ENCODE measurements at places on chromosomes 7 and 10.

GRCh38 chr7:101985903-101986734, 168.7 kb downstream of the CUX1 start:
- DNase-seq, result no peak

DNA sequence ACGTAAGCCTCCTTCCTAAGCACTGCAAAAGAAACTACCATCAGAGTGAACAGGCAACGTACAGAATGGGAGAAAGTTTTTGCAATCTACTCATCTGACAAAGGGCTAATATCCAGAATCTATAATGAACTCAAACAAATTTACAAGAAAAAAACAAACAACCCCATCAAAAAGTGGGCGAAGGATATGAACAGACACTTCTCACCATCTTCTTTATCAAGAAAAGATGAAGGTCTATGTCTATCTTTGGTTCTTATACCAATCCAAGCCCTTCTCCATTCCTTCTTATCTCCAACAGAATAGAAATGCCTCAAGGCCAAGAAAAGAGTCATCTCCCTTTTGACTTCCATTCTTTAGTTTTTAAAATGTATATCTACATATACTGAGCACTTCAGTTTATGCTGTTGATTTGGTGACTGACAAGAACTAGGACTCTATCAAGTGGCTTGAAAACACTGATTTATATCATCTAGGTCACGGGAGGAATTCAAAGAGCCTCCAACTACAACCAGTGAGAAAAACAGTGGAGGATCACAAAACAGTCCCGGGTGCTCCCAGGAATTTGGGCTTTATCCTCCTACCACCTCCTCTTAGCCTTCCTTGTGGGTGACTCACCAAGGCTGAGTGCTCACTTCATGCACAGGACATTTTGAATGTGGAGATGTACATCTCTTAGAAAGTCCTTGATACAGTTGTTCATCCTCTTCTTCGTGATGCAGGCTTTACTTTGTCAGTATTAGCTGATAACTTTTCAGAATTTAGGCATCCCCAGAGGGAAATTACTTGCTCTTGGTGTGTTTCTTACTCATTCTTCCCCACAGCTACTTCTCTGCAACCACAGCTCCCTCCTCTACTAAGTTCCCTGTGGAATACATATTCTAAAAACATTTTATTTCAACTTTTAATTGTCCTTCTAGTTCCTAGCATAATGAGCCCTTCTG, 15.4 kb downstream of the TAS2R41 start:
- DNase-seq, result no peak

DNA sequence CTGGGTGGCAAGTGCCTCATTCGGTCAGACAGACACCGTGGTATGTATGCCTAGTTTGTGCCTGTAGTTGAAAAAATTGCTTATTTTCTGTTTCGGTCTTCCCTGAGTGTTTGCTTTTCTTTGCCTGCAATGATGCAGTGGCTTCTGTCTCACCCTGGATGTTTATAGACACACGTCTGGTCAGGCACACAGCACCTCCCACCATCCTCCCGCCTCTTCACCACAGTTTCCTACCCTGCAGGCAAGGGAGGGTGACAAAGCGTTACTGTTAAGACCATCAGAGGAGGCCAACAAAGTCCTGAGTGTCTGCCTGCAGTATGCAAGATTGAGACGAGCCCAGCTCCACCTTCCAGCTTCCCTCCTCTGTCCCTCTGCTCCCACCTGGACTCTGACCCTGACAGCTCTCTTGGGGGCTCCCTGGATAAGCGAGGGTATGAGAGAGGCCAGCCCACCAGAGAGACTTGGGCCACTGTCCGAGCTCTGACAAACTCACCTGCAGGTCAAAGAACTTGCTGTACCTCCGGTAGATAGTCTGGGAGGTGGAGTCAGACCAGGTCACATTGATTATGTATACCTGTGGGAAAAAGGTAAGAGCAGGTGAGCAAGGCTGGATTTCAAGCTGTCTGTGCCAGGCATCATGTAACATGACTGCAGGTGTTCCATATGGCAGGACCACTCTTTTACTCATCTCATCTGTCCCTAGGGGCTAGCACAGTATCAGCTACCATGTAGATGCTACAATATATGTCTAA, 54.4 kb downstream of the SH3PXD2A start:
- peak; percentile 14 for DNase-seq

DNA sequence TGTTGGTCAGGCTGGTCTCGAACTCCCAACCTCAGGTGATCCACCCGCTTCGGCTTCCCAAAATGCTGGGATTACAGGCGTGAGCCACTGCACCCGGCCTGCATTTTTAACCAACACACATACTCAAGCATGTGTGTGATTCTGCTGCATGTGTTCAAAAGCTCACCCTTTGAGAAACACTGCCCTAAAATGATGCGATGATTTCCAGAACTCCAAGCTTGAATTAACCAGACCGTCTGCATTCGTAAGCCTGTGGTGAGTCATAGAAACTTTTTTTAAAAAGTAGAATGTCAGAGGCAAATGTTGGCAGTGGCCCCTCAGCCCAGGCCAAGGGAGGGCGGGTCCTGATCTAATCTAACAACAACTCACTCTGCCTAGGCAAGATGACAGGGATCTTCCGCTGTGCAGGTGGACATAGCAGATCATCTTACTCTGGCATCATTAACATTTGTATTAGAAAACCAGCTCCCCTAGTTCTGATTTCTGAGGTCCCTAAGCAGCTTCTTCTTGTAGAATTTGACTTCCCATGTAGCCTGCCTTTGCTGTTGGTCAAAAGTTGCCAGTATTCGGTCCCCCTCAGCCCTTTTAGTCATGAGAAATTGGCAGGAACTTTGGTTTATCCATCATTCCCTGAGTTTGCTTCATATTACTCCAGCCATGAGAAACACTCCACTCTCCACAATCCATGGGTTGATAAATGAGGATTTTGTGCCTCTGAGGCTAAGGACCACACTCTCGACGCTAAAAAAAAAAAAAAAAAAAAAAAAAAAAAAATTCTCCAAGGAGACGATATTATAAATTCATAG, 190.4 kb downstream of the SKIDA1 start:
- DNase-seq, result no peak

DNA sequence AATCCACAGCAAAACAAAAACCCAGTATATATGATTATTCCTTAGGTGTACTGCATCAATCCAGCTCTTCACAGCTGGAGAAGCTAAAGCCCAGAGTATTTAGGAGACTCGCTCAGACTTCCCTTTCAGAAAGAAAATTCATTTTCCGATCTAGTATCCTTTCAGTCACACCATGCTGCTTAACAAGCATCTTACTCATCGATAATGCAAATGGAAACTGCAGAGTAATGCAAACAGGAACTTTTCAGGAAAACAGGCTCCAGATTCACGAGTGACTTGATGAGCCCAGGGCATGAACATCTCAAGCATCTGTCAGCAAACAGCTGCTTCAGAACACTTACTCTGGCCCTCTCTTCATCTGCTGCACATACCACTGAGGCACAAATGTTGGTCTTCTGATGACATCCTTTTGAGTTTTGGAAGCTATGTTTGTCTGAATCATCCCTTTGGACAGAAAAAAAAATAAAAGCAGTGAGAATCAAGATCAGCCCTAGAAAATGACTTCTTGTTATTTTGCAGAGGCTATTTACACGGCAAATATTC, 24.9 kb upstream of the ZC3HAV1L start:
- DNase-seq, result no peak

DNA sequence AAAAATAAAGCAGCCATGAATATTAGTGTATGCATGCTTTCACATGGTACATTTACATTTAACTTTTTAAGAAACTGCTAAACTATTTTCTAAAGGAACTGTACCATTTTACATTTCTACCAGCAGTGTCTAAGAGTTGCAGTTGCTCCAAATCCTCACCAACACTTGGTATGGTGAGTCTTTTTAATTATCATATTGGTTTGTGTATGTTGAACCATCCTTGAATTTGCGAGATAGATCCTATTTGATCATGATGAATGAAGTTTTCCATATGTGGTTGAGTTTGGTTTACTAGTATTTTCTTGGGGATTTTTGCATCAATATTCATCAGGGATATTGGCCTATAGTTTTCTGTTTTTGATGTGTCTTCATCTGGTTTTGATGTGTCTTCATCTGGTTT, 1057.2 kb downstream of the LRMDA start:
- DNase-seq, result no peak

DNA sequence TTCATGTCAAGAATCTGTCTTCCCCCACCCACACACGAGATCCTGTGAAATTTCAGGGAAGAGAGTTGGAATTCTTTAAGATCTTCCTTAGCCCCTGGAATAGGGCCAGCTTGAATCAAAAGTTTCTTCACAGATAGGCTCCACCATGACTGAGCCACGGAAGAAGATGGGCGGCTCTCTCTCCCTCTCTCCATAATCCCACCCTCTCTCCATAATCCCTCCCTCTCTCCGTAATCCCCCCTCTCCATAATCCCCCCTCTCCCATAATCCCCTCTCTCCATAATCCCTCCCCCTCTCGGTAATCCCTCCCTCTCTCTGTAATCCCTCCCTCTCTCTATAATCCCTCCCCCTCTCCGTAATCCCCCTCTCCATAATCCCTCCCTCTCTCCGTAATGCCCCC, 20.4 kb downstream of the SHH start:
- no peak for DNase-seq

DNA sequence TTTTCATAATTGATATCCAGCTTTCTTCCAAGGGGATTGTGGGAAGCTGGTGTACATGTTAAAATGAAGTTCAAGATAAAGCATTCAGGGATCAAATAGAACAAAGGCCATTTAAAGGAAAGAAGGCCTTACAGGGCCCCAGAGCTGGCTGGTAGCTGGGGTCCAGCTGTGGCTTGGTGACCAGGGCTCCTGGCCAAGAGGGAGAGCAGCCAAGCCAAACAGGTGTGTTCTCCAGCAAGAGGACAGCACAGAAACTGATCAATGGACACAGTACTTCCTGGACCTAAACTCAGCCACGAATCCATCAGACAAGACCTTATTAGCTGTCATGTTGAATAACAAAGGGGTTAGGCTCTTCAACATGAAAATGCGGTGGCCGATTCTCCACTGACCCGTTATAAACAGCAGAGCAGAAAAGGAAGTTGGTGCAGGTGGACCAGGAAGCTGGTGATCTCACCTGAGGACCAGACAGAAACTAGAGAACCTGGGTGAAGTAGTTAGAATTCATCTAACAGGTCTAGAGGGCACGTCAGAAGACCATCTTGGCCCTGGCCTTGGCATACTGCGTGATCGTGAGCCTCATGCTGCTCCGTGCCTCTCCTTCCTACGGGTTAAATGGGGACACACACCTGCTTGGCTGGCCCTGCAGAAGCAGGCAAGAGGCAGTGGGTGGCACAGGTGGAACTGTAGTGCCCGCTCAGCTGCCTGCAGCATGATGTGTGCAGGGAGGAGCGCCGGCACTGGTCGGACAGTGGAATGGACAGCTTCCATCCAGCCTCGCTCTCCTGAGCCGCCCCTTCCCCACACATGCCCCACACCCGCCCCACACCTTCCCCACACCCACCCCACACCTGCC, 53.8 kb downstream of the PARP12 start:
- DNase-seq, result no peak

DNA sequence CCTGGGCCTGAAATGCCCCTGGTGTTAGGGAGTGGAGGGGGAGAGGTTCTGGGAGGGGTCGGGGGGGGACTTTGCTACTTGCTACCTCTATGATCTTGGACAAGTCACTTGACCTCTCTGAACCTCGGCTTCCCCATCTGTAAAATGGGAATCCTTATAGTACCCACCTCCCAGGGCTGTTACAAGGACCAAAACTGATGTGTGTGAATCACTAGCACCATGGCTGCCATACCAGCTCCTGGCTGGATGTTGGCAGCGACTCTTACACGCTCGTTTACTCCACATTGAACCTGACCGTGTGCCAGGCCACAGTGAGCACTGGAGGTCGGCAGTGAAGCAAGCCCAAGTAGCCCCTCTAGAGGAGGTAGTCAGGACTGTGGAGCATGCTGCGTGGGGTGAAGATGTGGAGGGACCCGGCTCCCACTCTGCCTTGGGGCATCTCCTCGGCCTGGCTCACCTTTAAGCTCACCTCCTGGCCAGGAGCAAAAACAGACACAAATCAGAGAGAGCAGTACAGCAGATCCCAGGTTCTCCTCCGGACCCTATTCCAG, 28.9 kb downstream of the PPIF start:
- DNase-seq, result no peak

DNA sequence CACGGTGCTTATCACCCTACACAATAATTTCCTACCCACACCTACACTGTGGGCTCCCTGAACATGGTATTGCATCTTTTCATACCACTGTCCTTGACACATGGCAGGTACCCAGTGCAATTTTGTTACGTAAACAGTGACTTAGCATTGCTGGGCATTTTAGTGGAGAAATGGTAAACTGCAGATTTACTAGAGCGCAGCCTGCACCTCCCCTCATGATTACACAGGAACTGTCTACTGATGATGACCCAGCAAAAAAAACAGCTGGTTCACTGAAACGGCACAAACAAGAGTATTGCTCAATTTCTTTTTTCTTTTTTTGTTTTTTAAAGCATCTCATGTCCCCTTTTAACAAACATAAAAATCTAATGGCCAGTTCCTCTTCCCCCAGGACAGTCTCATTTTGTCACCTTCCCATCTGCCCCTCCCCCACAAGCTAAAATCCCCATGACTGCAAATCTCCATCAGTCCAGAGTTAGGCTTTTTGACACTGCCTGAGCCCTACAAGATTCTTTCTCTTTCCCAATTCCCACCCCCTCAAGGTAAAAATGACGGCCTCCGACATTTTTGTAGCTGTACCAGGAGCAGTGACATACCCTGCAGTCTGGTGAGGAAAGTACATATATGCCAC, 2.8 kb downstream of the ZNF746 start:
- no peak for DNase-seq

DNA sequence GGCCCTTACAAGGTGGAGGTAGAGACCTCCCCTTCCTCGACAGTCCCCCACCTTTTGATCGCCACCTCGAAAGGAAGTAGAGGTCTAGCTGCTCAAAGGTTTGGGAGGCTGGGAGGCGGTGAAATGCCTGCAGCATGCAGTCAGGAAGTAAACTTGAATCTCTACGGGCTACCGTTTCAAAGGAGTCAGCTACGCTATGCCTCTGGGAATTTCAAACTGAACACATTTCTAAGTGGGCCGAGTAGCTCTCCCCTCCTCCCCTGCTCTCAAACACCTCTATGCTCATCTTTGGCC, 68.0 kb downstream of the CXCL12 start:
- no peak for DNase-seq

GRCh38 chr7:49781996-49782395, 8.6 kb downstream of the VWC2 start:
- no peak for DNase-seq

GRCh38 chr10:13627459-13628310, 40.9 kb downstream of the PRPF18 start:
- DNase-seq, result no peak

- DNase-seq, result no peak
These were observed 700.3 kb downstream of the TNS3 start for GRCh38 chr7:46881507-46882127.

GRCh38 chr10:4532467-4532866, 293.5 kb upstream of the AKR1E2 start:
- DNase-seq, result no peak

GRCh38 chr10:98077223-98077622, 46.8 kb upstream of the CRTAC1 start:
- DNase-seq, result no peak

- DNase-seq, result no peak
These were observed 17.9 kb downstream of the NHLRC2 start for GRCh38 chr10:113872139-113873030.
